GM06990 (cell line): ENCODE measurements at places on chromosomes 11 and 22.

- no peak for DNase-seq
These were observed 7.1 kb upstream of the PEX26 start for GRCh38 chr22:18070556-18071306.

DNA sequence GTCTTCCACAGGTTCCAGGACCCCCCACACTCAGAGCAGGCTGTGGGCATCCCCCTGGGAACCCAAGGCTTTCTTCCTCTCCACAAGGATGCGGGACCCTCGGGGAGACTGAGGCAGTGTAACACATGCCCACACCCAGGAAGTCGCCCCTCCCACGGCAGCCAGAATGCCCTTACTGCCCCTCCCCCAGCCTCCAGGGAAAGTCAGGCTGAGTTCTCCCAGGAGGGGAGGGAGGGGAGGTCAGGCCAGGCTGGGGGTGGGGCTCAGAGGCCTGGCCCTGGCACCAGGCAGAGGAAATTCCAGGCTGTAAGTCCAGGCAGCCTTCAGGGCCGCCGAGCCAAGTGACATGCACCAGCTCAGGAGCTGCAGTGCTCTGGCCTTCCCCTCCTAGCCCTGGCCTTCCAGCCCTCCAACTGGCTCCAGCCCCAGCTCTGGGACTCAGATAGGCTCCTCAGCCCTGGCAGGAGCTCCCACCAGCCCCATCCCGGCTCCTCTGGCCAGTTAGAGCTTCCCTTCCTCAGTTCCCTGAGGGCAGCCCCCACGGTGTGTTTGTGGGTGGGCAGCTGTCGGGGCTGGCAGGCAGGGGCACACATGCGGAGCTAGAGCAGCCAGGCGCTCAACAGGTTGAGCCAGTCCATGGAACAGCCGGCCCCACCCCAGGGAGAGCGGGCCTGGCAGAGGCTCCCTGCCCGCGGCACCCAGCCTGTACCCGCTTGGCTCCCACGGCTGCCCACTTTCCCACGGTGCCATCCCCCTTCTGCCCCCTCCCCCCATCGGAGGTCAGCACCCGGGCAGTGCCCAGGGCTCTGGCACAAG is 3.6 kb downstream of the BCL9L start:
- no peak for DNase-seq

- DNase-seq = no peak
These were observed 50.8 kb downstream of the ATG16L2 start for GRCh38 chr11:72864702-72865655.

DNA sequence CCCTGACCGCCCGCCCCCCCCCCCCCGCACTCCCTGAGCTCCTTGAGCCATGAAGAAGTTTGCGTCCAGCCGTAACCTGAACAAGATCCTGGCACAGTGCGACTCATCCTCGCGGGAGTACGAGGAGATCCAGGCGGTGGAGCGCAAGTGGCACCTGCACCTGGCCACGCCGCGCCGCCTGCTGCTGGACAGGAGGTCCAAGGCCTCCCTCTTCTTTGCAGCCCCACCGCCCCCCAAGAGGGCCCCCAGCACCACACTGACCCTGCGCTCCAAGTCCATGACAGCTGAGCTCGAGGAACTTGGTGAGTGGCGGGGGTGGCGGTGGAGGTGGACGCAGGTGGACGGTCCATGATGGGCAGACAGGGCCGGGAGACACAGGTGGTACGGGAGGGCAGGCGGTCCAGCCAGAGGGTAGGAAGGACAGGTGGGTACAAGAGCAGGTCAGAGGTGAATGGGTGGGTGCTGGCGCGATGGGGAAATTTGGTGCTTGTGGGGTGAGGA is 32.1 kb upstream of the ACR start:
- DNase-seq = no peak

- no peak for DNase-seq
These were observed 1.2 kb downstream of the CYTH4 start for GRCh38 chr22:37283393-37283937.
